ENCODE measurements at places on chromosomes 6 and 20.

DNA sequence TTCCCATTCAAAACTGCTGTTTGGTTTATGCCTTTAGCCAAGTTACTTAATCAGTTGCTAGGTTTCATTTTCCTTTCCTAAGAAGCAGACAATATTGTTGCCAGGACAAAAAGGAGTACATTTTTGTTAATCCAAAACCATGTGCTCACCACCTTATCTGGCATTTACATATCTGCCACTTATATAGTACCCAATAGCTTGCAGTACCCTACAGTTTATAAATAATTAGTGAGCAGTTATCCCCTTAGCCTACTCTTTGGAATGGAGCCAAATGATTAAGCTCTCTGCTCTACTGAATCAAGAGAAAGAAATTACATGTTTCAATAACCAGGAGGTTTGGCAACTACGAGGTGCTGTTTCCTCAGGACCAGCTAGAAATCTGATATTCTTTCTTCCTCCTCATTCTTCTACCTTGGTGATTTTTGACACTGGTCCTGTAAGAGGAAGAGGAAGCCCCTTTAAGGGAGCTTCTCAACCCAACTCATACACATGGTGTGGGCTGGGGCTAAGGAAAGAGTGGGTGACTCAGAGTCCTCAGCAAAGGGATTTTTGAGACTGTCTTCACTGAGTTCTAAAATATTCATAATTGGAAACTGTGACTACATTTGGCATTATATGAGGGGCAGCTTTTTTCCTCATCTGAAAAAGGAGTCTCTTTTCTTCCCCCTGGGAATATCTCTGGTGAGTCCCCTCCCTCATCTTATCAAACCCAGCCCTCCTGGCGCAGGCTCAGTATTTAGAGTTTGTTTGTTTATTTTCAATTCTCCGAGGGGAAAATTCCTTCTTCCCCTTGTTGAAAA lies 1.5 kb downstream of the ZNFX1 start:
- DNase-seq, result no peak

GRCh38 chr6:79713701-79714322 lies 82.7 kb downstream of the SH3BGRL2 start:
- DNase-seq, result no peak

GRCh38 chr20:49572857-49573256 lies 4.9 kb upstream of the PTGIS start:
- no peak for DNase-seq

GRCh38 chr20:5416086-5416485 lies 99.3 kb upstream of the PROKR2 start:
- DNase-seq, result no peak

- no peak for DNase-seq
These were observed 1.6 kb upstream of the TOMM6 start for GRCh38 chr6:41785689-41786450.

GRCh38 chr20:6595704-6596103 lies 171.8 kb upstream of the BMP2 start:
- no peak for DNase-seq

DNA sequence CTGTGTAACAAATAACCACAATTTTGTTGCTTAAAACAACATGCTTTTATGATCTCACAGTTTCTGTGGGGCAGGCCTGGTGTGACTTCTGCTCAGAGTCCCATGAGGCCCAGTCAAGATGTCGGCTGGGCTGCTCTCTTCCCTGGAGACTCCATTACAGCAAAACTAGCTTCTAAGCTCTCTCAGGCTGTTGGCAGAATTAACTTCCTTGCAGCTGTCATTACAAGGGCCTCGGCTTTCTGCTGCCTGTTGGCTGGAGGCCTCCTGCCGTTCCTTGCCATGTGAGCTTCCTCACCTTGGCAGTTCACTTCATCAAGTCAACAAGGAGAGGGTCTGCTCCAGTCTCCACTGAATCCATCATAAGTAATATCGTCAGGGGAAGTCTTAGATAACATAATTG lies 659.2 kb downstream of the PRKN start:
- DNase-seq, result no peak

DNA sequence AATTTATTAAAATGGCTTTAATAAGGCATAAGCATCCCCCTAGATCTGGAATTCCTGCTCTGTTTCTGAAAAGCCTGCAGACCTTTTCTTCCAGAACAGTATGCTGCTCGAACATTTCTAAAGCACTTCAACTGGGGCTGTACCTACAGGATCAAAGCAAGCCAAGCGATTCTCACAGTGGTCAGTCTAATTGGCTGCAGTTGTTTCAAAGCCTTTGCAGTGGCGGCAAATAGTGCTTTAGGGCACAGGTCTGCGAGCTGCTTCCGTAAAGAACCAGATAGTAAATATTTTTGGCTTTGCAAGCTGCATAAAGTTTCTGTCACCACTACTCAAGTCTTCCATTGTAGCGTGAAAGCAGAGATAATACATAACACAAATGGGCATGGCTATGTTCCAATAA lies 88.9 kb upstream of the FBXL4 start:
- DNase-seq, result no peak

GRCh38 chr20:58557733-58558342 lies 42.6 kb upstream of the APCDD1L start:
- no peak for DNase-seq

- no peak for DNase-seq
These were observed 536.7 kb upstream of the JARID2 start for GRCh38 chr6:14709066-14709670.

GRCh38 chr6:168524571-168525001 lies 83.6 kb downstream of the SMOC2 start:
- DNase-seq, result no peak

- no peak for DNase-seq
These were observed 544 bp upstream of the ACAT2 start for GRCh38 chr6:159761129-159761872.

- DNase-seq, result no peak
These were observed 81.8 kb upstream of the INSM1 start for GRCh38 chr20:20286061-20286460.

DNA sequence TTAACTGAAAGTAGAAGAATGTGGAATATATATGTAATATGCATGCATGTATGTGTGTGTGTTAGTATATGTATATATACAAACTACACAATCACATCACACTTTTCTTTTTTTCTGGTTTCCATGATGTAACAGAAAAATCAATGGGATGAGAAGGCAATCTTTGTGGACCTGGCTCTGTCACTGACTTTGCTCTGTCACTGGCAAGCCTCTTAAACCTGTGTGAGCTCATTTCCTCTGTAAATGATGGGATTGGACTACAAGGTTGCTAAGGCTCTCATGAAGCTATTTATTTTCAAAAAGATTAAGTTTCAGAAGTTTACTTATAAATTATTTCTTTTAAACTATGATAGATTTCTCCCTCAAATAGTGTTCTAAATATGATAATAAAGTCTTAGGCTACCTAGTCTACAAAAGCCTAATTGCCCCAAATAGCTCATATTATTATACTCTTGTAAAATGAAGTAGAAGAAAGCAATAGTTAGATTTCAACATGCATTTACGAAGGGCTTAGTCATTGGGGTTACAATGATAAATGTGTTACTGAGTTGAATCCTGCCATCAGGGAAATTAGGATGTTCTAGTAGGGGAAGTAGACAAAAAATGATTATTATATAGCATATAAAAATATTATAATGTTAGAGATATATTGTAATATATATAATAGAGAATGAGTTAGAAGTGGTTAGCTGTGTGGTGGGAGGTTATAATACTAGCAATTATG lies 129.3 kb downstream of the AFG1L start:
- no peak for DNase-seq

GRCh38 chr6:103895136-103895535 lies 964.6 kb downstream of the HACE1 start:
- no peak for DNase-seq

- no peak for DNase-seq
These were observed 685.9 kb downstream of the KIF16B start for GRCh38 chr20:15887387-15887786.

GRCh38 chr20:53447316-53447715 lies 146.3 kb downstream of the ZNF217 start:
- DNase-seq, result no peak

DNA sequence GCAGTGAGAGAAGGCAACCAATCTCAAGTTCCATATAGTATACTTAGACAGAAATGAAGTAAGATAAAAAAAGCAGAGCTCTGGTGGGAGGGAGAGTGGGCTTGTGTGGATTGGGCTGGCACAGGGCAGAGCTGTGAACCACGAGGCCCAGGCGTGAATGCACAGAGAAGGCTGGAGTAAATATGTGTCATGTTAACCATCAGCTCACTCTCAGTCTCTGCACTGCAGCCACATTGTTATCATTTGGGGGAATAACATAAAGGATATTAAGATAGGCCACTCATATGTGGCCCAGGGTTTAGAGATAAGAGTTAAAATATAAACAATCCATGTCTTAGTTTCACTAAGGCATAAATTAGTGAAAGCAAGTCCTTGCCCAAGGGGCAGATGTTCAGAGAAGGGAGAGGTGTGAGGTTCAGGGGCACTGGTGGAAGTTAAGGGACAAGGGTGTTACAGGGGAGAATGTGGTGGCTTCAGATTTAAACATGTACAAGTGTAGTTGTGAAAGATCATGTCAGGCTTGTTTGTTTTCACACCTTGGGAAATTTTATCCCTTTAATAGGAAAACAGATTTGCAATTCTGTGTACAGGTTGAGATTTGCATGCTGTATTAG lies 14.4 kb downstream of the GMPR start:
- DNase-seq, result no peak

DNA sequence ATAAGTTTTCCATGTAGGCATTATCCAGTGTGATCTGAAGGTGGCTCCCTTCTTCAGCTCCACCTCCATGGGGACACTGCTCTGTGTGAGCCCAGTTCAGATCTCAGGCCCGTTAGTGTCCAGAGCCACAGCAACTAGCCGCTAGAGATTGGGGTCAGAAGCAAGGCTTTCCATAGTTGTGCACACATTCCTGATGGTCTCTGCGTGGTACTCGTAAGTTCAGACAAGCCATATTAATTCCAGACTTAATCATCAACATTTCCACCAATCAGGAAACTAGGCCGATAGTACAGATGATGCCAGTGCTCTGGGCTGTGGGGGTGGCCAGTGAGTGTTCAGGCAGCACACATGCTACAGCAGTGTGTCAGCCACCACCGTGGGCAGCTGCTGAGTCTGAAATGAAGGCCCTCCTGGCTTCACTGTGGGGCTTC lies 17.5 kb upstream of the SYNCRIP start:
- DNase-seq, result peak; percentile 8

DNA sequence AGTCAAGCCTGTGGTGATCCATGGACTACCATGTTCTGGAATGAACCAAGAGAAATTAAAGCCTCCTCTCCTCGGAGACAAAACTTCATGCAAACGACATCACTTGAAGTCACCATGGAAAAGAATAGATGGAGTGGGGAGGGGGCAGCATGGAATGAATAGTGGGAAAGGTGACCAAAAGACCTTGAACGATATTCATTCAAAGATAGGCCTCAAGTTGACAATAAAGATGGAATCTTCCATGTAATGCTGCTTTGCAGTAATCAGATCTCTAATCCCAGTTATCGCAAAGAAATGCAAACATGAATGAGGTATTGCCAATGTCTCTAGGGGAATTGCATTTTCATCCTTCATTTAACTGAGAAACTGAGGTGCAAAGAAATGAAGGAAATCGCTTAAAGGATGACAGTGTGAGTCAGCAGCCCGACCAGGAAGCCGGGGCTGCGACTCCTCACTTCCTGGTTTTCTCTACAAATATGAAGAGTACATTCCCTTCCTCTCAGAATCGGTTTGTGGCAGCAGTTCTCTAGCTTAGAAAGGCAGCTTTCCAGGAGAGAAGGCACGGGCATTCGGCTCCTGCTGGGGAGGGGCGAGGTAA lies 65.6 kb upstream of the RREB1 start:
- DNase-seq, result no peak

GRCh38 chr20:11395581-11395980 lies 522.1 kb upstream of the BTBD3 start:
- DNase-seq, result no peak

DNA sequence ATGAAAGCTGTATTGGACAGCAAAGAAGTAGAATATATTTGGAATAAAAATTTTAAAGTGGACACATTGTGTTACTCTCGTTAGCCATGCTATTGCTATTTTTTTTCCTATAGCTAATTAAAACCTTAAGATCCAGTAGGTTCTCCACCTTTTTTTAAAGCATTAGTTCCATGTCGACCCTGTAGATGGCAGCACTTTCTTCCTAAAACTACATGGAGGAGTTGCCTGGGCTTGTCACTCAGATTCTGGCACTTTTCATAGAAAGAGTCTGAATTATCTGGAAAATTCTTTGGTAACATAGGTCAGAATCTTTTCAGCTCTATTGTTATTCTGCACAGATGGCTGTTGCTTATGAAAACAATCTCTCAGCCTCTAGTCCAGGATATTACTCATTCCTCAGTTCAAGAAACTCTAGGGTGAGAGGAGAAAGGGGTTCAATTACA lies 42.0 kb upstream of the ESR1 start:
- DNase-seq, result peak; percentile 5

DNA sequence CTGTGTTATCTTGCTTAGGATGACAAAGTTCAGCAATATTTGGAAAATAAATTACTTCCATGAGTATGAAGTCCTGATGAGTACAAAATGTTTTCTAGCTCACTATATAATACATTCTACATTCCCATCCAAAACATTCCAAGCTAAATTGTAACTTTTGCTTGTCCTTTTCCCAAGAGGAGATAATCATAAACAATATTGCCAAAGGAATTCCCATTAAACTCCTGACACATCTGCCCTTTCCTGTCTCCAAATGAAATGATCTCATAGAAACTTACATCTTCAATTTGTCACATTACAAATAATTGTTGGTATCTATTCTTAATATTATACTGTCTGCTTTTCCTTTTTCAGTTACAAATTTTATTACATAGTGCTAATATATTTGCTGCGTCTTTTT lies 20.4 kb upstream of the SENP6 start:
- DNase-seq, result no peak

GRCh38 chr20:62505337-62506045 lies 29.7 kb upstream of the GATA5 start:
- no peak for DNase-seq

- no peak for DNase-seq
These were observed 13.8 kb upstream of the SIRT5 start for GRCh38 chr6:13560651-13561044.

GRCh38 chr6:66964216-66964615 lies 1257.2 kb upstream of the EYS start:
- no peak for DNase-seq

GRCh38 chr6:28333599-28334018 lies 2.3 kb downstream of the ZSCAN31 start:
- DNase-seq, result no peak

GRCh38 chr20:12976720-12977309 lies 32.0 kb upstream of the SPTLC3 start:
- DNase-seq, result no peak

GRCh38 chr6:111662794-111663593 lies 57.3 kb upstream of the TRAF3IP2 start:
- no peak for DNase-seq

DNA sequence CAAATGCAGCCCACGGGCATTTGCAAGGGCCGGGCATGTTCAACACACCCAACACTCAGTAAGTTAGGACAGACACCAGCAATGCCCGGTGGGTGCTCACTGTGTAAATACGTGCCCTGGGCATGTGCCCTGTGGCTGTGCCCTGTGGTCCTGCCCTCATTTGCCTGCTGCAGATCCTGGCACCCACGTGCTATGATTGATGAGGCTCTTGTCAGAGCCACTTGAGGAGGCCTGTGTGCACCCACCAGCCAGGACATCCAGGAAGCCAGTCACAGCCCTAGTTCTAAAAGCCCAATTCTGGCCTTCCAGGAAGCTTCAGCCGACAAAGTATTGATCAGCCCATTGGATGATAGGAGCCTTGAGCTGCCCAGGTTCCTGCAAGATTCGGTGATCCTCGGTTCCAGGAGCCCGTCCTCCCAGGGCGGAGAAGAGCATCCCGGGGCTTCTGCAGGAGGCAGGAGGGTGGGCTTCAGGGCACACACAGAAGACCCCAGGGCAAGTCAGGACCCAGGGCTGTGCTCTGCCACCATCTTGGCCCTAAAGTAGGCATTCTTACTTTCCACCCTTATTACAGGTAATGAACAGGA lies 223.9 kb downstream of the PREX1 start:
- DNase-seq, result no peak

All from hippocampal formation (tissue), 2 donors.